CD4-positive, alpha-beta T cell treated with Interleukin-17A for 1 hour (primary cell): ENCODE measurements at places on chromosomes 6 and 20.

DNA sequence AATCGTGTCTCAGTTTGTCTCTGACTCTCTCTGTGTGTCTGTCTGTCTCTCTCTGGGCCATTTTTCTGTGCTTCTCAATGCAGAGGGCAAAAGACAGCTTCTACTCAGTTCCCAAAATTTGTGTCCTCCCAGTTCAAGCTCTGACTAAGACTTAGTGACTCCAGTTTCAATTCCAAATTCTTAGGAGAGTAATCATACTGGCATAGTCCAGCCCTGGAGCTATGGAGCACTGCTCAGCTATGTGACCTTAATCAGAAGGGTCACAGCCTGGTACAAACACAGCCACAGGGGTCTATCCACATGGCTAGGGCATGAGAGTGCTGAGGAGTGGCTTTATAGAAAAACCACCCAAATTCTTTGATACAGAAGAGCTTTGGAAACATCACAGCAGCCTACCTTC lies 91.9 kb downstream of the FOXF2 start:
- DNase-seq, result no peak

DNA sequence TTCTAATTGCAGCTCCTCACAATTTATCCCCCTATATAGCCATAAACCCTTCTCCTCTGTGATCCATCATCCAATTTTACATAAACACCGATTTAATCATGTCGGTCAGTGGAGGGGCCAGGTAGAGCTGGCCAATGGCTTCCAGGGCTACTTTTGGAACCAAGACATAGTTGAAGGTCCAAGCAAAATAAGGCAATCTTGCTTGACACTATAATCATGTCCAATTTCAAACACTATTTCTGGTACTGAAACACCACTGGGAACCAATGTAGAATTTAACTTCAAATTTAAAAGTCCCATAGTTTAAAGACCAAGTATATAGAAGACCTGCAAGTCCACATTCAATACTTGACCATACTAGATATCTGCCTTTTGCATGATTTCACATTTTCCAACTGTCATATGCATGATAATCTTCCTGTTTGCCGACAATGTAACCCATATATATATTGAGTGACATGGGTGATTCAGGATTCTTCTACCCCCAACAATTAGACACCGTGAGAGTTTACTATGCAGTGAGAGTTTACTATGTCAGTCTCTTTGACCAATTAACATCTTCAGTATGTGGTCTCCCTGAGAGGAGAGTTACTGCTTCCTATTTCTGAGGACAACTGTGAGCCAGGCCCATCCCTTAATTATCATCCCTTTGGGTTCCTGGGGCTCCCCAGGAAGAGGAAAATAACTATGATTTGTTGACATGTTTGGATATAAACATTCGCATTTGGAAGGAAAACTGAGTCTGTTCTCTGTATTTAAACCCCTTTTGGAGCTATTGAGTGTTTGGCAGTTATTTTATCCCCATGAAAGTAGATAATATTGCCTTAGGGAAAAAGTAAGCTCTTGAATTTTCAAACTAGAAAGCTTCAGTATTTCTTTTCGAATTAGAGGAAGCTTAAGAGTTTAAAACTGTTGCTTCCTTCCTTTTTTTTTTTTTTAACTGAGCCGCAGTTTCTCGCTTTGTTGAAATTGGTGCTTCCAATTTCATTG lies 31.8 kb downstream of the SAMD3 start:
- DNase-seq, result no peak

- DNase-seq, result no peak
Measured at GRCh38 chr20:13723011-13723410, 61.7 kb downstream of the ESF1 start.

DNA sequence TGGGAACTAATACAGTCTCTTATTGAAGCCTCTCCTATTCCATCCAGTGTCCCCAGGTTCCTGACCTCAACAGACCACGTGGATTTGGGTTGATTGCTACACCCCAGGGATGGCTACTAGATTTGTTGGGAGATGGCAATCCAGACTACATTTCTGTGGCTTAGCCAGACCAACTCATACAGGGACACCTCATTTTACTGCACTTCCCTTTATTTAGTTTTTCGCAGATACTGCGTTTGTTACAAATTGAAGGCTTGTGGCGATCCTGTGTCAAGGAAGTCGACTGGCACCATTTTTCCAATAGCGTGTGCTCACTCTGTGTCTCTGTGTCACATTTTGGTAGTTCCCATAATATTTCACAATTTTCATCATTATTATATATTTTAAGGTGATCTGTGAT lies 10.3 kb upstream of the MTRF1L start:
- DNase-seq, result no peak

DNA sequence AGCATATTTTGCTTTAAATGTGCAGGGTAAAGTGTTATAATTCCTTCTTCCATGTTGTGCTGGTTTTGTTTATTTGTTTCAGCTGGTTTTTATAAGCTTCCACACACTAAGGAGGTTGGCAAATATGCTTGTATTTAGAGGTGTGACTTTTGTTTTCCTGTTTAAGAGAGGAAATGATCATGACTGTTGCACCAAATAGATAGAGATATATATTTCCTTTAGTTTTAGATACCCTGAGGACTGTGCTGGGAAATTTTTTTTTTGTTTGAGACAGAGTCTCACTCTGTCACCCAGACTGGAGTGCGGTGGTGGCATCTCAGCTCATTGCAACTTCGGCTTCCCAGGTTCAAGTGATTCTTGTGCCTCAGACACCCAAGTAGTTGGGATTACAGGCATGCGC lies 5.8 kb downstream of the TBPL1 start:
- DNase-seq, result no peak

- no peak for DNase-seq
Measured at GRCh38 chr6:145071836-145072235, 663.5 kb downstream of the EPM2A start.

DNA sequence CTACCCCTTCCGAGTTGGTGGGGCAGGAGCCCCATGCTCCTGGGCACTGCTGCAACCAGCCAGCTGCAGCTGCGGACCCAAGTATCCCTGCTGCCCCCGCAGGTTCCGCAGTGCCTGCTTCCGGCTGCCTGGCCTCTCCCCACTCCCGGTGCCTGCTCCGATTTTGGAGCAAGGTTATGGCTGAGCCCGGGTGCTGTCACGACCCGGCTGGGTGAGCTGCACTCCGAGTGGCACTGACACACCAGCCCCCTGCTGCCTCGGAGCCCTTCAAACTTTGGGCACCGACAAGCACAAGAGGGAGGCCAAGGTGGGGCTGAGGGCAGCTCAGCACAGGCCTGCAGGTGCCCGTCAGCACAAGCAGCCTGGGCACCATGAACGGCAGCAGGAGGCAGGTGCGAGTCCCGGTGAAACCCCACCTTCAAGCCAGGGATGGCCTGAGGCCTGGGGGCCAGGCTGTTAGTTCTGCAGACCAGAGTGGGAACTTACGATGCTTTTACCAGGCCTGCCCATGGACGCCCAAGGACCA lies 25.9 kb upstream of the HACE1 start:
- DNase-seq, result no peak

DNA sequence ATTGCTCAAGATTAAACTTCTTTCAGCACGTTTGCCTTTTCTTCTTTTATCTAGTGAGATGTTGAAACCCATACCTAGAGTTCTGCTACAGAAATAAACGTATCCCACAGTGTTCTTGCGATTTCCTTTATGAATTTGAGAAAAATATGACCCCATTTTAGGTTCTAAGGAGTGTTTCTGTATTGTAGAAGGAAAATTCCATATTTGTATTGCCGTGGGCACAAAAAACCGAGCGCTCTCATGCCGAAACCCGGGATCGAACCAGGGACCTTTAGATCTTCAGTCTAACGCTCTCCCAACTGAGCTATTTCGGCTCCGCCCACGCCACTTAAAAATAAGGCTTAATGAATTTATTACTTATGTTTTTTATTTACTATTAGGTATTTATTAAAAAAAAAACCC lies 23.7 kb downstream of the ZNF311 start:
- DNase-seq, result peak; percentile 89

DNA sequence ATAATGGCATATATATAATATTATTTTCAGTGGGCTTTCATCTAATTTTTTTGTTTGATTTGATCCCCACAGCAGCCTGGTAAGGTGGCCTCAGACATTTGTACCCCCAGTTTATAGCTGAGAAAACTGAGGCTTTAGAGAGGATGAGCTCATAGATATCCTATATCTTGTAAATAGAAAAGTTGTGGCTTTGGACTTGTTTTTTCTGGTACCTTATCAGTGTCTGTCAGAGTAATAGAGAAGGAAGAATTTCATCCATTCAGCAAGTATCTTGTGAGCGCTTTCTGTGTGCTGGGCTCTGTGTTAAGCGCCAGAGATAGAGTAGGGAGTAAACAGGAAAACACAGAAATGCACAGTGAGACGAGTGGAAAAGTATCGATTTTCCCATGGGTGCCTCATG lies 27.9 kb downstream of the TAF11 start:
- no peak for DNase-seq

DNA sequence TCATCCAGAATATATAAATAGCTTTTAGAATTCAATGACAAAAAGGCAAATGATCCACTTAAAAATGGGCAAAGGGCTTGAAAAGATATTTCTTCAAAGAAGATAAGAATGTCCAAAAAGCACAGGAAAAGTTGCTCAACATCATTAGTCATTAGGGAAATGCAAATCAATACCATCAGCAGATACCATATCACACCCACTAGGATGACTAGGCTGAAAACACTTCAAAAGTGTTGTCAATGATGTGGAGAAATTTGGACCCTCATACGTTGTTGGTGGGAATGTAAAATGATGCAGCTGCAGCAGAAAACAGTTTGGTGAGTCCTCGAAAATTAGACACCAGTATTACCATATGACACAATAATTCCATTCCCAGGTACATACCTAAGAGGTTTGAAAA lies 303.6 kb upstream of the SLC35B3 start:
- no peak for DNase-seq

- no peak for DNase-seq
Measured at GRCh38 chr6:84665401-84665800, 99.0 kb downstream of the TBX18 start.

DNA sequence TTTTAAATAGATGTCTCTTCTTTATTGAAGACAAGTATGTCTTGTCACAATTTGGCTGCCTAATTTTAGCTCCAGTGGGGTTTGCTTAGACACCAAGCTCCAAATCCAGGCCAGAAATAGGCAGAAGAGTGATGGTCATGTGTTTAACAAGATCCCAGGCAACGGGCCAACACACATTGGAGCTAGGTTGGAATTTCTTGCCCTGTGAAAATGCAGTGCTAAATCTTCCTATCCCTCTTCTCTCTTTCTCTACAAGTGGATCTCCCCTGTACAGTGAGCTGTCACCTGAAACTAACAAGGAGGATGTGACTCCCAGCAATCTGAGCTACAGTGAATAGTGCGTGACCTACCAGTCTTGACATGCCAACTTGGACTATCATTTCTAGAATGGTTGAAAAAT lies 65.3 kb upstream of the VGLL2 start:
- no peak for DNase-seq

GRCh38 chr6:112501705-112502104 lies 154.6 kb downstream of the RFPL4B start:
- DNase-seq, result no peak

DNA sequence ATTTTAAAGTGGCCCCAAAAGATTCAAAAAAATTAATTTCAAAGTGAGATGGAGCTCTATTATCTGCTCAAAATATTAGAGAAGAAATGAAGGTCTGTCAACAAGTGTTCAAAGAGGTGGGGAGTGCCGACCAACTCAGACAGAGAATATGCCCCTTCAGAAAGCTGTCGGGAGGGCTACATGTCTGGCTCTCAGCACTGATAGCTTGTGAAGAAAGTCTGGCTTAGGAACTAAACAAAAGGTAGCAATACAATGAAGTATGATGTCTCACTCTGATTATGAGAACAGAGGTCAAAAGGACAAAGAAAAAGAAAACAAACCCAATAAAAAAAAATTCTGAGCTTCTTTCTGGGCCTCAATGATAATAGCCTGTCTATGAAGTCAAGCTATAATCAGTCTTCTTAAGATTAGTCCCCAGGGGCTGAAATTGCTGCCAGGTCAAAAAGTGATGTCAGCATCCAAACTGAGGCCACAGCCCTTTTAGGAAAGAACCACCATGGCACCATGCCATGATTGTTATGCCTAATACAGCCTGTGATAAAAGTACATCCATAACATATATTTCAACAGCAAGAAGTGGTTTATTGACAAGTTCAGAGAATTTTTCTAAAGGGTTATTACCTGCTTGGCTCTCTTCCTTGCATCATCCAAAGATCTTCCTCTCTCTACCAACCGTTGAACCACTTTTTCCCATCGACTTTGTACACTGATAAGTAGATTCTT lies 150.9 kb downstream of the DST start:
- DNase-seq, result no peak

DNA sequence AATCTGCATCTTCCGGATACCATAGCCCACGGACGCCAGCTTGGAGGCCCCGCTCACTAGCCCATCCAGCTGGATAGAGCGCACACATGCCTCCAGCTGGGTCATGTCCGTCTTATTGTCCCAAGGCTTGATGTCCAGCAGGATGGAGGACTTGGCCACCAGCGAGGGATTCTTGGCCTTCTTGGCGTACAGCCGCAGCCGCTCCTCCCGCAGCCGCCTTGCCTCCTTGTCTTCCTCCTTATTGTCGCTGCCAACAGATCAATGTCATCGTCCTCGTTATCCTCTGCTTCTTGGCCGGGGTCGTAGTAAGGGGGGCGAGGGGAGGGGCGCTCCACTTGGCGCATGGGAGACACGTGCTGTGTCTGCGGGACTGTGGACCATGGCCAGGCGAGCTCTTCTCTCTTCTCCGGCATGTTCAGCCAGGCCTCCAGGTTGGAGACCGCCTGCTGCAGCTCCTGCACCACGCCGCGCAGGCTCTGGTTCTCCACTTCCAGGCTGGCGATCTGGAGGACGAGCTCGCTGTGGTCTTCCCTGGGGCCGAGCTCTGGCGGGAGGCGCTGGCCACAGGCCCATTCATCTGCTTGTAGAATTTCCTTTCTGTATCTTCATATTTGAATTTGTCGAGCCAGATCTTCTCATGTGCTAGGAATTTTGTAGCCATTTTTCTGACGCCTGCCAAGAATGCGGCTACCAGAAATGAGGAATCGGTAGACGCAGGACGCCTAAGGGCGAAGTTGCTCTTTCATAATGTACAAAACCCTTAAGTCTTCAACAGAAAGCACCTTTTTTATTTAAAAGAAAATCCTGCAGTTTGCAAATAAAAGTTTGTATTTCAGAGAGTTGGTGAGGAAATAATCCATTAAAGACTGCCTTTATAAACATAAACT lies 60.1 kb upstream of the PTPRK start:
- DNase-seq, result no peak

GRCh38 chr6:165231177-165231576 lies 78.2 kb downstream of the C6orf118 start:
- DNase-seq, result no peak

- DNase-seq, result no peak
Measured at GRCh38 chr6:72922401-72922800, 300.5 kb downstream of the KCNQ5 start.
